Spleen (tissue), 13 donors: ENCODE measurements at places on chromosomes 12 and 14. TPM values are rescaled to one million over a fixed set of nuclear protein-coding genes. Genes with fewer than 3 reads are reported as not detected.

GRCh38 chr12:52969828-52970569 is 21.1 kb downstream of the KRT18 start:
- no peak for DNase-seq

DNA sequence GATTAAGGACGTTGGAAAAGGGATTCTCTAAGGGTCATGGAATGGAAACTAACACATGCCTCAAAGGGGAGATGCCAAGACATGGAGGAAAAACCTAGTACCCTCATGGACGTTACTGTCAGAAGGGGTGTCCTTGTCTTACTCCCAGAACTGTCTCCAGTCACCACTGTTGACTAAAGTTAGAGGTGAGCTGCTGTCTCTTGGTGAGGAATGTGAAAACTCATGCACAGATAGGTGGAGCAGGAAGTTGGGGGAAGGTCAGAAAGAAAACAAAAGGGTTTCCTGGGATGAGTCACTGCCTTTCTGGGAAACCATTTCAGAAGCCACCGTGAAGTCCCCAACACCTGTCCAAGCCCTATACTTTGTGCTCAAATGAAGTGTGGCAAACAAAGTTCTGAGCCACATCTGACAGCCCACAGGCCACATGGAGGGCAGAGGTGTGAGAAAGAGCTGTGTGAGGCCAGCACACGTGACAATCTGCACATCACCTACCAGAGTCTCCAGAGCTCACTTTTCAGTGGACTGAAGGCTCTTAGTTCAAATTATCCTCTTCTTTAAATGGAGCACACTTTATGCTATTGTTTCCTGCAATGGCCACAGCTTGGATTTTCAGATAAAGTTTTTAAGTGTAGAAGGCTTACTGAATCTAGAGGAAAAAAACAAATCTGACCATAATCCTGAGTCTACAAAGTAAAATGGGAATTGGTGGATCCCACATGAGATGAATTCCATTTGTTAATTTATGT is 92.9 kb upstream of the EGLN3 start:
- no peak for DNase-seq

GRCh38 chr14:77003960-77004710 is 24.4 kb downstream of the IRF2BPL start:
- no peak for DNase-seq

DNA sequence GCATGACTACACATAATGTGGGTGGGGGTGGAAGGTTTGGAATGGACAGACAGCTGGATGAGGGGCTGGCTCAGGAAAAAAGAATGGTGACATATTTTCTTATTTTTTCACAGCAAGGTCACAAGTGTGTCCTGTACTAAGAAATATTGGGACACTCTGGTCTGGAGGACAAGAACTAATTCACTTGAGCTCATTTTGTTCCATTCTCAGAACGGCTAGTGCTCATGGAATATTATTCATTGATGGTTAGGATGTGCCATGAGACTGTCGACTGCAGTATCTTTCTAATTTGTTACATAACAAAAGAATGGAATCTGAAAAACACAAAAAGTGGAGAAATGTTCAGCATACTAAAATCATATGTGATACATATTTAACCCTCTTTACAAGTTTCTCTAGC is 149.5 kb downstream of the BMP4 start:
- no peak for DNase-seq

The FBLN5 gene
- 225 TPM for total RNA-seq

The ENDOU gene
- 0.70 TPM for total RNA-seq

- DNase-seq: no peak
These were observed 13.4 kb downstream of the ANKRD13A start for GRCh38 chr12:110012659-110013058.

The AQP2 gene
- not detected for total RNA-seq

DNA sequence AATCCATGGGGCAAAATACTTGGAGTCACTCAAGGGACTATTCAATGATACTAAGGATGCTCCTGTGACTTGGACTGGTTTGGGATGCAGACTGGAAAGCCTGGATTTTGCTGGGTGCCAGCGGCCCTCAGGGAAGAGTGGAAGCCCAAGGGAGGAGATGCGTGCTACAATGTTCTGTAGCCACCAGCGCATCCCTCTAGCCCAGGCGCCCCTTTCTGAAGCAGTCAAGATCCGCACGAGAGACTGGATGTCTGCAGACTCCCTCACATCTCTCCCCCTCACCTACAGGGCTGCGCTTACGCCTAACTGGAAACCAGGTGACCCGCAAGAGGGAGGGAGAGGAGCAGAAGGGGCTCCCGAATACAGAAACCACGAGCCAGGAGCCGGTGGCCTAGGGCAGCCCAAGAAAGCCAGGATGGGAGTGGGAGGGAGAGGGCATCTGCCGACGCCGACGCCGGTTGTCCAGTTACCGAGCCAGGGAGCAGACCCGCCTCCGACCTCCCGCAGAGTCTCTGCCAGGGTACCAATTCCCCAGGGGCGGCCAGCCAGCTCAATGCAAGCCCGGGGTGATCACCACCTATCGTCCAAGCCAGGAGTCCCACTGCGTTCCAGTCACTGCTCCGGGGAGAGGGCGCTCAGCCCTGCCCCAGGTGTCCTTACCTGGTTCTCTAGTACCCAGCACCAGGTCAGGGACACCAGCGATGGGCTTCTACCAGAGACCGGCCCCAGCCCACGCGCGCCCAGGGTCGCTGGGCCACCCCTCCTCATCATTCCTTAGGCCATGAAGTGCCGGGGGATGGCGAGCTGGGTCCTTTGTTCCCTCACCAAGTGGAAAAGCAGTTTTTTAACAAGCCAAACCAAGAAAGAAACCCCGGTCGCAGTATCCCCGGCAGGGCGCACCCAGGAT is 1.2 kb downstream of the NTN4 start:
- no peak for DNase-seq

GRCh38 chr12:80356097-80356496 is 87.9 kb upstream of the PTPRQ start:
- DNase-seq: no peak

GRCh38 chr12:51442324-51442723 is 17.7 kb downstream of the SLC4A8 start:
- no peak for DNase-seq

The SPIC gene
- total RNA-seq: 135 TPM

GRCh38 chr14:54681811-54682261 is 114.9 kb downstream of the SAMD4A start:
- DNase-seq: no peak

- DNase-seq: no peak
These were observed 573.8 kb upstream of the TBX3 start for GRCh38 chr12:115257791-115258190.

DNA sequence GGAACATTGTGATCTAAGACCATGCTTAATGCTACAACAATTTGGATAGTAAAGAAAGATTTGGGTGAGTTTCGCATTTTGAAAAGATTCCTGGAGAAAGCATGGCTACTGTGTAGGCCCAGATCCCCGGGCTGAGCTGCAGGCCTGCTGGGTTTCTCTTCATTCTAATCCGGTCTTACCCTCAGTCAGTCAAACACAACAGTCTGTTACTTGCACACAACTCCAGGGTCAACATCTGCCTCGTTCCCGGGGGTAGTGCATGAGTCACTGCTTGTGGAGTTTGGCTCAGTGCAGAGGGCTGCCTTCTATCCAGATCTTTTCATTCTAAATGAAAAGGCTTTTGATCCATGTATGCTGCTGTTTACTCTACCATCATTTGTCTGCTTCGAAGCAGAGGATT is 60.4 kb upstream of the SEL1L start:
- DNase-seq: no peak

GRCh38 chr14:59297071-59297776 is 108.8 kb downstream of the DAAM1 start:
- DNase-seq: no peak

The PRB2 gene
- total RNA-seq: not detected

The KRT72 gene
- total RNA-seq: 0.64 TPM

- DNase-seq: no peak
These were observed 15.3 kb upstream of the LYZ start for GRCh38 chr12:69332815-69333358.

DNA sequence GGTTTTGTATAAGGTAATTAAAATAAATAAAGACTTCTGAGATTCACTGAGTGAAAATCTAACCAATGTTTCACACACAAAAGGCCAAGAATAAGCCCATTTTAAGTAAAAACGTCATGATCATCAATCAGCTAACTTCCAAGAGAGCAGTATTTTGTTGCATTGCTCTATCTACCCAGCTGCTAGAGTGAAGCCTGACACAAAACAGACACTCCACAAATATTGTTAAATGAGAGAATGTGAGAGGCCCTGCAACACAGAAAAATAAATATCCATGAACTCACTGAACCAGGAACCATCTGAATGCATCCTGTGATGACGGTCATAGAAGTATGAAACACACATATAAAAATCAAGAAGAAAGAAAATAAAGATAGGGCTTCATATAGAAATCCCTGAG is 358.6 kb upstream of the TMTC1 start:
- DNase-seq: no peak

The FAM181A gene
- not detected for total RNA-seq

The GNG2 gene
- total RNA-seq: 101 TPM

- no peak for DNase-seq
These were observed 34.4 kb downstream of the PROX2 start for GRCh38 chr14:74841230-74842207.

The CEBPE gene
- total RNA-seq: 0.76 TPM

- peak; percentile 97 for DNase-seq
These were observed 2.0 kb downstream of the KHNYN start for GRCh38 chr14:24431569-24432258.

DNA sequence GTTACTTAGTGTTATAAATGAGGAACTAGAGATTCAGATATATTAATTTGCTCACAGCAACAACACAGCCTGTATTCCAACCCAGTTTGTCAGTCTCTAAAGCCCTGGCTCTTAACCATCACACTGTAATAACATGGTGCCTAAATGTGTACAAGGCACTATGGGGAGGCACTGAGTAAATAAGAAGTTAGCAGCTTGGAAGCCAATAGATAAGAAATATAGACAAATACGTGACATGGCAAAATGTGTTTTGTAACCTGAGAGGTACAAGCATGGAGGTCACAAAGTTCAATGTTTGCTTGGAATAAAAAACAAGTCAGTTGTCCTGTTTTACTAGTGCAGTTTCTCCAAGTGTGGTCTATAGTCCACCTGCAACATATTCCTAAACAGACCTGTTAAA is 16.3 kb upstream of the SLCO1A2 start:
- DNase-seq: no peak

- DNase-seq: no peak
These were observed 19.9 kb downstream of the ETV6 start for GRCh38 chr12:11669348-11669747.

The SLC10A1 gene
- not detected for total RNA-seq

- peak; percentile 15 for DNase-seq
These were observed 54.4 kb downstream of the RIMBP2 start for GRCh38 chr12:130661486-130662255.

DNA sequence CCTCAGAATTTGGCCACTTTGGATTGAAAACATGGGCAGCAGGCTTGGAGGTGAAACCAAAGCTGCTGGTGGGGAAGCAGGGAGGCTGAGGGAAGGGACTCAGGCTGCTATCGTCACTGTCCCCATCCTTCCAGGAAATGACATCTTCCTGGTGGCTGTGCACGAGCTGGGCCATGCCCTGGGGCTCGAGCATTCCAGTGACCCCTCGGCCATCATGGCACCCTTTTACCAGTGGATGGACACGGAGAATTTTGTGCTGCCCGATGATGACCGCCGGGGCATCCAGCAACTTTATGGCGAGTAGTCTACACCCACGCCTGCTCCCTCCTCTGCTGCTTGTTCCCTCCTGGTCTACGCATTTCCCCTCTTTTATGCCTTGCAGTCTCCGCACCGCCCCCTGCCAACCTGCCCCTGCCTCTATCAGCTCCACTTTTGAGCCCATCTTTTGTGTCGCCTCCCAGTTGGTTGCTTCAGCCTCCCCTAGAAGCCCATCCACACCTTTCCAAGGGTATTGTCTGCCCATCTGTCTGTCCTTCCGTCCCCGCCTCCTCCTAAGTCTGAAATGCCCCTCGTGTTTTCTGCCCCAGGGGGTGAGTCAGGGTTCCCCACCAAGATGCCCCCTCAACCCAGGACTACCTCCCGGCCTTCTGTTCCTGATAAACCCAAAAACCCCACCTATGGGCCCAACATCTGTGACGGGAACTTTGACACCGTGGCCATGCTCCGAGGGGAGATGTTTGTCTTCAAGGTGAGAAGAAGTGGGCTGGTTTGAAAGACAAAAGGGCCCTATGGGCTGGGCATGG is 6.9 kb downstream of the MMP14 start:
- peak; percentile 17 for DNase-seq

- DNase-seq: no peak
These were observed 324.1 kb downstream of the FLRT2 start for GRCh38 chr14:85853996-85854526.

The LAG3 gene
- 26.4 TPM for total RNA-seq

DNA sequence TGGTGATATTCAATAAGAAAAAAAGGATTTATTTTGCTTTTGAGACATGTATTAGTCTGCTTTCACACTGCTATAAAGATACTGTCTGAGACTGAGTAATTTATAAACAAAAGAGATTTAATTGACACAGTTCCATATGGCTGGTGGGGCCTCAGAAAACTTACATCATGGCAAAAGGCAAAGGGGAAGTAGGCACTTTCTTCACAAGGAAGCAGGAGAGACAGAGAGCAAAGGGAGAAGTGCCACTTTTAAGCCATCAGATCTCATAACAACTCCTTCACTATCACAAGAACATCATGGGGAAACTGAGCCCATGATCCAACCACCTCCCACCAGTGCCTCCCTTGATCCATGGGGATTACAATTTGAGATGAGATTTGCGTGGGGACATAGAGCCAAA is 43.9 kb downstream of the BHLHE41 start:
- no peak for DNase-seq

- DNase-seq: no peak
These were observed 20.2 kb downstream of the CCDC177 start for GRCh38 chr14:69554500-69554899.

- peak; percentile 39 for DNase-seq
These were observed 18.0 kb downstream of the RIMBP2 start for GRCh38 chr12:130698106-130698505.

GRCh38 chr12:122399592-122400373 is 22.7 kb downstream of the CLIP1 start:
- peak; percentile 78 for DNase-seq

The CRIP1 gene
- total RNA-seq: 20.5 TPM

DNA sequence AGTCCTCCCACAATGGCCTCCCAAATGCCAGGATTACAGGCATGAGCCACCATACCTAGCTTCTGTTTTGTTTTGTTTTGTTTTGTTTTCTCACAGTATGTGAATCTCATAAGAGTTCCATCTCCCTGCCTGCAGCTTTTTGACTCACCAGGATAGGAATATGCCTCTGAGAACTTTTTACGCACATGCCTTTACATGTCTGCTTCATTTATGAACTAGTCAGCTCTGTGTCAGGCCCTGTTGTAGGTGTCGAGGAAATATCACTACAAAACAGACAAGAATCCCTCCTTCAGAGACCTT is 89.0 kb downstream of the BORCS5 start:
- no peak for DNase-seq

GRCh38 chr12:104182621-104183378 is 32.8 kb upstream of the TXNRD1 start:
- DNase-seq: no peak

DNA sequence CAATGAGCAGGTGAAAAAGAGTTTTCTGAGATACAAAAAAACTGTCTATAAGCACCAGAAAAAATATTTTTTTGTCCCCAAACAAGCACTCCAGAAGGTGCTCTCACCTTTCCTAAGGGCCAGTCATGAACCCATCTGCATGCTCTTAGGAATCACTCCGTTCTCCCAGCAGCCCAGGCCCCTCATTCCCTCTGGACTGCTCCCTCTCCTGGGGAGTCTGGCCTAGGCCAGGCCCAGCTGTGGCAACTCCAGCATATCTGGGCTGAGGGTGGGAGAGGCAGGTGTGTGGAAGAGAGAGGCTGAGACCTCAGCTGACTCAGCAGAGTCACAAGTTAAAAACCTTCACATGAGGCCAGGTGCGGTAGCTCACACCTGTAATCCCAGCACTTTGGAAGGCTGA is 54.6 kb downstream of the TRAFD1 start:
- peak; percentile 30 for DNase-seq

GRCh38 chr12:4311776-4312175 is 9.2 kb upstream of the TIGAR start:
- DNase-seq: no peak
